ENCODE measurements at places on chromosomes 1 and 21. TPM values are rescaled to one million over a fixed set of nuclear protein-coding genes. Genes with fewer than 3 reads are reported as not detected.

COL24A1 gene
- not detected for total RNA-seq

ST6GALNAC3 gene
- total RNA-seq, result 0.75 TPM

FHAD1 gene
- 0.35 TPM for total RNA-seq

S100A16 gene
- total RNA-seq, result 520 TPM

EVA1C gene
- total RNA-seq, result 39.8 TPM

FABP3 gene
- not detected for total RNA-seq

OR2L8 gene
- not detected for total RNA-seq

SELP gene
- not detected for total RNA-seq

DSCAM gene
- total RNA-seq, result not detected

LEFTY1 gene
- total RNA-seq, result 0.48 TPM

CLCA4 gene
- total RNA-seq, result not detected

SLC35D1 gene
- total RNA-seq, result 6.8 TPM

HNRNPCL1 gene
- total RNA-seq, result not detected

GBP3 gene
- total RNA-seq, result 1.5 TPM

FTCD gene
- not detected for total RNA-seq

UBAP2L gene
- 113 TPM for total RNA-seq

CD2 gene
- total RNA-seq, result not detected

TMEM222 gene
- total RNA-seq, result 49.4 TPM

SLC44A3 gene
- 1.8 TPM for total RNA-seq

CATSPERE gene
- total RNA-seq, result not detected

SMIM1 gene
- 2.1 TPM for total RNA-seq

PLCH2 gene
- 0.19 TPM for total RNA-seq

VSIG8 gene
- 0.07 TPM for total RNA-seq

CDA gene
- total RNA-seq, result 42.4 TPM

KRTAP6-2 gene
- not detected for total RNA-seq

IVNS1ABP gene
- total RNA-seq, result 24.7 TPM

THEM4 gene
- 14.6 TPM for total RNA-seq

SLC5A9 gene
- not detected for total RNA-seq

C1orf116 gene
- total RNA-seq, result 4.5 TPM

PRR9 gene
- not detected for total RNA-seq

All from A549 treated with RU486 at 1 μM for 4 hours (cell line).